SK-N-SH treated with all-trans-retinoic acid at 6 μM for 48 hours (cell line): ENCODE measurements at places on chromosomes 2 and 18.
A peak's percentile ranks its signal among the peaks of the same experiment; 100 is the strongest.

GRCh38 chr2:213087040-213087439 lies 64.4 kb downstream of the IKZF2 start:
- no peak for ATAC-seq

DNA sequence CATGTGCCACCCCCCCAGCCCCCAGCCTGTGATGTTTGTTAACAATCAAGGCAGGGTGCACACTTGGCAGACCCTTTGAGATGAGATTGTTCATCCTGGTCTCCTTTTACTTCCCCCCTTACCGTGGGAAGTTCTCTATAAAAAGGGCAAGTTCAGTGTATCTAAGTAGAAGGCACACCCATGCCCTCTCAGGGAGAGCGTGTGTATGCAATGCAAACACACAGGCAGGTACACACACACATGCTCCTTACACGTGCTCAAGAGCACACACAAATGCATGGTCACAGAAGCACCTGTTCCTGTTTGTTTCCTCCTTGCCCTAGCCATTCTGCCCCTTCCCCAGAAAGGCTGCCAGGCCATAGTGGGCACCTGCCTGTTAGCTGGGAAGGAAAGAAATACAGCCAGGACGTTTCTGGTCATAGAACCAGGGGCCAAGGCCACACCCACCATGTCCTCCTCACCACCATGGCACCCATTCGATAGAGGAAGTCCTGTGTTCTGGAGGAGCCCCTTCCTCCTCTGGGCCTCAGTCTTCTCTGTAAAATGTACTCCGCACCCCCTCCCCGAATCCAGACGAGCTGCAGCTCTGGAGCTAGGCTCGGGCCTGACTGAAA lies 3.1 kb downstream of the ATOH8 start:
- ATAC-seq, result no peak

DNA sequence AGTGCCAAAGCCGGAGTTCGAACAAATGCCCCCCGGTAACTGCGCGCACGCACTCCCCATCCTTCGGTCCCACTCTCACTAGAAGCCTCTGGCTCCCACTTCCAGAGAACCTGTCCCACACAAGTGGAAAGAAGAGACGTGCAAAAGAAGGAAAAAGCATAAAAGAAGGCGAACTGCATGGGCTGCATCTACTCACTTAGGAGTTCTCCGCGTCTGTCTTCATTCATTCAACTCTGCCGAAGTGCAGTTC lies 312 bp downstream of the NR4A2 start:
- peak; percentile 22; the same call in 2 of the 3 replicates for ATAC-seq

DNA sequence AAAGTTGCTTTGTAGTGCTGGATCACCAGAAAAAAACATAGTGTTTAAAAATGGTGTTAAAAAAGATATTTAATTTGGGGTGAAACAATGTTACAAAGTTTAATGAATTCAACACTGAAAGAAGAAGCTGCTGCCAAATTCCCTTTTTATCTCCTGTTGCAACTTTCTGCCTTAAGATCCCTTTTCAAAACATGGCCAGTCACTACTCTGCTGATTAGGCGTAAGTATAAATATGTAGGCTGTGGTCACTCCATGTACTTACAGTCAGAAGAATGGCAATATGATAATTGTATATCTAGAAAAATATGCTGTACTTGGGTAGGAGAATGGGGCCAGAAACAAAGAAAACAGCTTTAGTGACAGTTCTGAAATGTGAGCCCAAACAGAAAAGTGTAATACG lies 123.5 kb upstream of the ZBTB14 start:
- no peak for ATAC-seq

DNA sequence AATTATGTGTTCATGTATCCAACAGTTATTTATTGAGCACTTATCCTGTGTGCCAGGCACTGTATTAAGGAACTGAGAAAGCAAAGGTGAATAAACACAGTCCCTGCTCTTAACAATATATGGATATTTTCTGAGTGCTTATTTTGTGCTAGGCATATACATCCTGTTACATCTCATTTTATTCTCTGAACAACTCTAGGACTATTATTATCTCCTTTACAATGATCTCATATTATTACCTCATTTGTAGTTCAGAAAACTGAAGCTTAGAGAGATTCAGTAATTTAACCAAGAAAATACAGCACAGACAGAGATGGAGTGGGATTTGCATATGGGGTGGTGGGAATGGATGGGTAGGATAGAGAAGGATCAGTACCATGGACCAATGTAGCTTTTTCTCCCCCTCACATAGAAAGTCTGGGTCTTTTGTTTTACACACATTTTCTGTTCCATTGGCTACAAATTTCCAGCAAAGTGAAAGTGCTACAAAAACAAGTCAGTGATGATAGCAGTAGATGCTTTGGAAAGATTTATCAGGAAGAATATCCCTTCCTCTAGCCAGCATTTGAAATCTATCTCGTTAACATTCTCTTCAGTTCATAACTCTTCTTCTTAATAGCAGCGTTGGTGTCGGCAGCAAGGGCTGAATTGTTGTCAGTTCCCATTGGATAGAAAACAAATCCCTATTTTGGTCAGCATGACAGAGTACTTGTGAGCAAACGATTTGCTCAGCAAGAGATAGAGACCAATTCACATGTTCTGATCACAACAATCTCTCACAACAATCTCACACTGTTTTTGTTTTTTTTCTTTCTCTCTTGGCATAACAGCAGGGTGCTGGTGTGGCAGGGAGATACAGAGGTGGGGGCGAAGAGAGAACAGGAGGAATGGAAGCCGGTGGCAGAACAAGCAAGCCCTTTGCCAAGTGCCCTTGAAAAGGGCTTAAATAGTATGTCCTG lies 102.2 kb upstream of the KCTD1 start:
- ATAC-seq, result no peak

DNA sequence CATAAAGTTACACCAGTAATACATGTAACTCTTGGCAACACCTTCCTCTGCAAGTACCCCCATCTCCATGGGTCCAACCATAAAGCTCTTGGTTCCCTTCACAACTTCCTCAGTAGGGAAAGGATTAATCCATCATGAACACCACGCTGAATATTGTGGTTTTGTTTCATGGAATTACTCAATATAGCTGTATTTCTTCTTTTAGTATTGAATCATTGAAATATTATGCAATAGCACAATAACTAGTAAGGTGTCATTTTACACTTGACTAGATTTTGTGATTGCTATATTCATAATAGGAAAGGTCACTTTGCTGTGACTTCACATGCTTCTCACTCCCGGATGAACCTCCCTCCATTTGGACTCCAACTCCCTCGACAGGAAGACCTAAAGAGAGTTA lies 29.7 kb upstream of the PID1 start:
- no peak for ATAC-seq

DNA sequence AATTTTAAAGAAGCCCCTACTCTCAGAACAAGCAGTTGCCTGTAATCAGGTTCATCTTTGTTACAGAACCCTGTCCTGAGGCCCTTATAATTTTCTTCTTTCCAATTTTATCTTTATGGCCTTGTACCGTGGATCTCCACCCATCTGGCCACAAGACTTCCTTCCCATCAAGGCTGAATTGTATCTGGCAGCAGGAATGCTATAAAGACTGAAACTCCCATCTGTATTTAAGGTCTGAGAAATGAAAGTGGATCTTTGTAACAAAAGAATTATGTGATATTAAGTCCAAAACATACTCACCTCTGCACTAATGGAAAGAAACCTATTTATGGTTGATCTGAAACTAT lies 91.8 kb downstream of the METTL8 start:
- peak; percentile 78 for ATAC-seq
